ENCODE measurements at places on chromosomes 11 and 22.

GRCh38 chr11:86809561-86809960, 9.2 kb downstream of the PRSS23 start:
- no peak for DNase-seq

GRCh38 chr11:21385669-21386440, 716.5 kb downstream of the NELL1 start:
- DNase-seq: no peak

GRCh38 chr11:126511475-126512115, 156.1 kb downstream of the ST3GAL4 start:
- DNase-seq: no peak

- DNase-seq: no peak
Observed at GRCh38 chr11:1670905-1671371, 26.1 kb upstream of the KRTAP5-6 start.

DNA sequence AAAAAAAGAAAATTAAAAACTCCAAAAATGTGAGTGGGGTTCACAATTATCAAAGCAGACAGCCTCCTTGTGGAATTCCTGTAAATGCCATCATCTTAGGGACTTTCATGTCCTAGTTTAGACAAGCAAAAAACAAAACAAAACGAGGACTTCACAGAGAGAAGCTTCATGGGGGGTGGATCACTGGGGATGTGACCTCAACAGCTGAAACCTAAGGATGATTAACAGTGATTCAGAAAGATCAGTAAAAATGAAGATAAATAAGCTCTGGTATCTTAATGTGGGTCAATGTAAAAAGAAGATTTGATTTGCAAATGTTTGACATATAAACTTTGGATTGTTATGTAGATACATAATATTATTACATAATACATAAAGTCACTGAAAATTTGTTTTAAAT, 8.1 kb upstream of the OR10W1 start:
- no peak for DNase-seq

DNA sequence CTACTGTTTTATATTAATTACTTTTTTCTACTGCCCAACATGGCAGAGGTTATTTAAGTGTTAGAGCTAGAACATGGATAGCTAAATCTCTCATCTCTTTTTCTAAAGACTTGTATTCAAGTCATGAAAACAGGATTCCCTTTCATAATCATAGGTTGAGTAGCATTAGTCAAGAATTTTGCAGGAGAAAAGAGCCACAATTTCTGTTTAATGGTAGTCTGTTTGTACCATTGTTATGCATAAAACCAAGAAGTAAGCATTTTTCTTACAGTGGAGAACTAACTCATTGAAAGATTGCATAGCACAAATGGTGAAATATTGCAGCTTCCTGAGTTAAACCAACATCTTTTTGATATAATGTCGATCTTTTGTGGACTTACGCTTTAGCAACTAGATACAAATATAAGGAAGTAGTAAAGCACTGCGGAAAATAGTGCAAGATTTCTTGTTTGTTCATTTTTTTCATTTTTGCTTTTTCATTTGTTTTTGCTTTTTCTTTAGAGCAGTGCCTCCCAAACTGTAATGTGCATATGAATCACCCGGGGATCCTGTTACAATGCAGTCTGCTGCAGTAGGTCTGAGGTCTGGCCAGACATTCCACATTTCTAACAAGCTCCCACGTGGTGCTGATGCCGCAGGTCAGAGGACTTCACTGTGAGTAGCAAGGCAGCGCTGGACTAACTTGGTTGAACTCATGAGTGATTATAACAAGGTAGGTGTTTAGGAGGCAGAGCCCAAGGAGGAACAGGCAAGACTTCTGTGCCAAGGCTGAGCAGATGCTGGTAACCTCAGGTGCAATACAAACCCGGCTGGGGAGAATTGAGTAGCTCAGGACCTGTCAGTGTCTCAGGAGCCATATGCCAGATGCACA, 4.6 kb downstream of the ETS1 start:
- DNase-seq: peak; percentile 38
